Stomach (tissue), 19 donors: ENCODE measurements at places on chromosomes 1 and 21. TPM values are rescaled to one million over a fixed set of nuclear protein-coding genes. Genes with fewer than 3 reads are reported as not detected.

DNA sequence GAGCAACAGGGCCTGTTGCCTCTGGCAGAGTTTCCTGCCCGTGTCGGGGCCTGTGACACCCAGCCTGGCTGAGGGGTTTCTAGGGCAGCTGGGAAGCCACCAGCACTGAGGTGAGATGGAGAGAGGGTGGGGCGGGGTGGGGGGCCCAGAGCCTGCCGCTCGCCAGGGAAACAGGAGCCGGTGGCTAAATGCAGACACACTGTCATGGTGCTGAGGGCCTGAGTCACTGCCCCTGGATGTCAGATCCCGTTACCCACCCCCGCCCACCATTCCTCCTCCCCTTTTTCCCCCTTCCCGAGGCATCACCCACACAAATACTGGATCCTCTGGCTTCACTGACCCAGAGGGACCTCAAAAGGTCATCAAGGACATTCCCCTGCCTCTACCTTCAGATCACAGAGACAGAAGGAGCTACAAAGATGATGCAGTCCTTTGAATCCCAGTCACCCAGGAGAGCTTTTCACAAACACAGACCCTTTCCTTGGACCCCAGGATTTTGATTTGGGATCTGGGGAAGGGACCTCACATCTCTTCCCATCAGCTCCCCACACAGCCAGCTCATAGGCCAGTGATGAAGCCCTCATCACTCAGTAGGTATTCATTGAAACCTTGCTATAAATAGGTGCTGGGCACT lies 1.9 kb upstream of the HSPB7 start:
- peak; percentile 65 for DNase-seq

DNA sequence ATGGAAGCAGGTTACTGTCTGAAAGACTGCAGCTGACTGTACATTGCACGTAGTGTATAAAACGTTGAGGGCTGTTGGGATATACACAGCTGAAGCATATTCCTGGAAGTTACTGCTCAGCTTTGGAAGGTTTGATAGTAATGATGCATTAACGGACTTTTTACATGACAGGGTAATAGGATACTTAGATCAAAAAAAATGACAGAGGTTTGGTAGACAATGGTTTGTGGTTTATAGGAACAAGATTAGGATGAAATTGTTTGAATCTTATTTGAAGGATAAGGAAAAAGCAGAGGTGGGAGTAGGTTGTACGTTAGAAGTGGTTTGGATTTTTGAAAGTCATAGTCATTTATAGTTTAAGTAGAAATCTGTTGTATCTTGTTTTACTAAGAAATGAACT lies 33.0 kb downstream of the ADGRL2 start:
- DNase-seq, result no peak

- DNase-seq, result no peak
These were observed 82.4 kb upstream of the COL11A1 start for GRCh38 chr1:103190766-103191165.

- no peak for DNase-seq
These were observed 33.5 kb upstream of the AGL start for GRCh38 chr1:99816656-99817055.

DNA sequence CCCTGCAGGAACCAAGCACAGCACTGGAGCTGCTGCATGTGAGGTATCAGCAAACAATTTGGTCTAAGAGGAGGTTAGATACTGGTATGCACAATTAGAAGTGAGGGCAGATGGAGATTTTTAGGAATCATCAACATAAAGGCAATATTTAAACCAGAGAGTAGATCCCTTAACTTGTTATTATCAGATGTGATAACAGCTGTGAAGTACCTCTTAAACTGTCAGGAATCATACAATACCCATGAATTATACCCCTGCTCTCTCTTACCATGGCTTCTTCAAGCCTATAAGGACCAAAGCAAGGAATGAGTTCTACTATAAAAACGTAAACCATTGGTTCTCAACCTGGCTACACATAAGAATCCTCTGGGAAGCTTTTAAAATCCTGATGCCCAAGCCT lies 3.9 kb downstream of the BCAR3 start:
- no peak for DNase-seq

DNA sequence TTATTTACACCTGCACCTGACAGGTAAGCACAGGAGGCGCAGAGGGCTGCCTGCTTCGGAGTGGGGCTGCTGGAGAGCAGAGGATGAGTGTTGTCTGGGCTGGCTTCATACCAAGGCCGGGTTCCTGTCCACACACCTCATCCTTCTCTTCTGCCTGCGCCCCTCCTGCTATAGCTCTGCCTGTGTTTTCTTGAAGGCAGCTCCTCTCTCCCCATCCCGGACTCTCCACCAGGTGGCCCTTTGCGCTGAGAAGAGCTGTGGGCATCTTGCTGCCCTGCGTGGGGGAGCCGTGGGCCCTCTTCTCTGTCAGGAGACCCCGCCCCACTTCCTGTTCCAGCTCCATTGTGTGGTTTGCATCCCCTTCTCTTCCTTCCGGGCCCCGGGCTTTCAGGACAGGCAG lies 35.0 kb downstream of the ARHGEF10L start:
- DNase-seq, result no peak

GRCh38 chr1:101193733-101194169 lies 43.1 kb upstream of the S1PR1 start:
- DNase-seq, result no peak

The OR2AK2 gene
- total RNA-seq, result not detected

DNA sequence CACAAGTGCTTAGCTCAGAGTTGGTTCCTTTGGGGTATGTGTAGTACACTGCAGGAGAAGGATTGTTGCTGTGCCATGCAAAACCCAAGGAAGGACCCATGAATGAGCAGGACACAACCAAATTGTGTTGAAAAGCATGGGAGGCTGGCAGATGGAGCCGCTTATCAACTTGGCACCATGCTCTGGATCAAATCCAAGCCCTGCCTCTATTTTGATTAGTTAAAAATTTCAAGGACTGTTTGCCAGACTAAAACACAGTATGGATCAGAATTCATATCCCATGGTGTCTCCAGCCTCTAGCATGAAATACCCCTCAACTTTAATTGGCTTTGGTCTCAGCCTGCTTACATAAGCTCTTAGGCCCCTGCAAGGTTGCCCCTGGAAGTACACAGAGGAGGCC lies 27.8 kb downstream of the CCDC185 start:
- peak; percentile 69 for DNase-seq

GRCh38 chr1:15740924-15741850 lies 1.1 kb upstream of the TMEM82 start:
- peak; percentile 92 for DNase-seq

- DNase-seq, result no peak
These were observed 190.5 kb downstream of the RYR2 start for GRCh38 chr1:237232501-237232900.

DNA sequence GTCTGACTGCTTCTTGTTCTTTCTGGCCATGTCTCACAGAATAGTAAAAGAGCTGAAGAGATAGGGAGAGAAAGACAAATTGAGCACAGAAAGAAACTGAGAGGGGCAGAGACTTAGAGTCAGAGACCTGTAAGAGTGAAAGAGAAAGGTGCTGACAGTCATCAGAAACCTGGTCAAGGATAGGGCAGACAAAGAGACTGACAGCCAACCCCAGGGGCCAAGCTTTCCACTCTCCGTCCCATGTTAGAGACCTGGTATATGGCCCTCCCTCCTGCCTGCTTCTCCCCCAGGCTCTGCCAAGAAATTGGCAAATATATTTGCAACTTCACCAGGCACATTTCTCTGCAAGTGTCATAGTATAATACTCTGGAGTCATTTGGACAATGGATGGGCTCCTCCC lies 64.6 kb downstream of the RHBG start:
- DNase-seq, result no peak

- DNase-seq, result peak; percentile 95
These were observed 21.3 kb upstream of the A3GALT2 start for GRCh38 chr1:33342041-33342723.

The CFAP141 gene
- not detected for total RNA-seq

The RHCE gene
- not detected for total RNA-seq

GRCh38 chr1:115063228-115063901 lies 25.9 kb downstream of the TSPAN2 start:
- DNase-seq, result no peak

DNA sequence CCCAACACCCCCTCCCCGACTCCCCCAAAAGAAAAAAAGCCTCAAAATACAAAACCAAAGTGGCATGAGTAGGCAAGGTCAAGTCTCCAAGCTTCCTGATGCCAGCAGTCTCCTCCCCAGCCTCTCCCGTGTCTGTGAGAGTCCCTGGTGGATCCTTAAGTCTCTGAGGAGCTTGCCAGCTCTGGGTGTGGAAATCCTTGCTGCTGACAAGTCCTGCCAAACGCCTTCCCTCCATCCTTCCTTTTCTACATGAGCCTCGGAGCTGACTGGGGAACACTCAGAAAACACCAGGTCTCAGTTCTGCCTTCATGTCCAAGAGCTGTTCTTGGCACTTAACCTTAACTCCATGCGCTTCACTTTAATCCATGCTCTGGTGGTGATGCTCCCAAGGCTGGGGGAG lies 3.7 kb upstream of the ETV3L start:
- no peak for DNase-seq
